ENCODE measurements at places on chromosomes 7 and 10.

GRCh38 chr7:15821484-15822427, 135.3 kb upstream of the MEOX2 start:
- no peak for DNase-seq

- no peak for DNase-seq
These were observed 404.6 kb downstream of the PHTF2 start for GRCh38 chr7:78203042-78203720.

- DNase-seq = no peak
These were observed 239.0 kb downstream of the NEBL start for GRCh38 chr10:20658158-20658557.

- no peak for DNase-seq
These were observed 38.1 kb downstream of the UBE2H start for GRCh38 chr7:129914536-129915272.

- peak; percentile 50 for DNase-seq
These were observed 154.2 kb downstream of the SEMA3A start for GRCh38 chr7:84040355-84040754.

DNA sequence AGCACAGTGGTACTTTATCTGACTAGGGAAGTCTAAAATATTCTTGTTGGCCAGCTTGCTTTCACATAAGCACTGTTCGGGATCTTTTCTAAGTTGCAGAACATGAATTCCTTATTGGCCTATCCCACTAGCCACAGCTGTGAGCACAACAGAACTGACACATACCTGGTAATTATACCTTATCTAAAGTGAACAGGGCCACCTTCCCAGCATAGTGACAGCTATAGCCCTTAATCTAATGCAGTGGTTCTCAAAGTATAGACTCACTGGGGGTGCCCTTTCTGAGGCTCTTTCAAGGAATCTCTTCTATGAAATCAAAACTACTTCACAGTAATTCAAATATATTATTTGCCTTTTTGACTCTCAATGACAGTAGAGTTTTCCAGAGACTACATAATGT, 184.7 kb upstream of the KAT6B start:
- DNase-seq = no peak

GRCh38 chr7:87797798-87798403, 78.3 kb downstream of the SLC25A40 start:
- peak; percentile 42 for DNase-seq

DNA sequence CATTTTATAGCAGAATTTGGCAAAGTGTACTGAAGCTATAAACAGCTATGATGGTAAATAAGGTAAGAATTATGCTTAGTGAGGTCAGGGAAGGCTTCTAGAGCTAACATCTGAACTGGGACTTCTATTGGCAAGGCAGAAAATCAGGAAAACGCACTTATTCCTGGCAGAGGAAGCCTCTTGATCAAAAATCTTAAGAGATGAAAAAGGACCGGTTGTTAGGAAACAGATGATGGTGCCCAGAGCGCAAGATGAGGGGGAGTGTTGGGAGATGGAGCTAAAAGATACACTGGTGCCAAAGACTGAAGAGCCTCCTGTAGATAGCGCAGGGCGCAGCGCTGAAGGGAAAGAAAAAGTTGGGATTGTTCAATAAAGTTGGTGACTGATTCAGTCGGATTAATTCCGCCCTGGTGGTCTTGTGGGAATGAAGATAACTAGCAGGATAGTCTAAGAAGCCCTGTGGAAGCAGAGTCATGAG, 550 bp upstream of the CALU start:
- DNase-seq = no peak

GRCh38 chr10:118116715-118117449, 70.1 kb upstream of the RAB11FIP2 start:
- no peak for DNase-seq

DNA sequence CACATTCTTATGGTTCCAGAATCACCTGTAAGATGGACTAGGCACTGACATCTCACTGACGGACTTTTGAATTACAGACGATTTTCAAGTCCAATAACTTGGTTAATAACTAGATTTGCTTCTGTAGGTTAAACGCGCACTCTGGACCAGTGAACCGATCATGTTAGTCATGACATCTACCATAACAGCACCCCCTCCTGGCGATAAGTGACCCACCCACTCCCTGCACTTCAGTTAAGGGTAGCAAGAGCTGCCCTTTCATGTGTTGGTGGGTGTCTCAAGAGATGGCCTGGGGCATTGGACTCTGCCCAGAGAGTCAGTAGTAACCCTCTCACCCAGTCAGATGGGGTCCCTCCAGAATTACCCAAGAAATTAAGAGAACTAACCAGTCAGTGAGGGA, 12.9 kb downstream of the GRM8 start:
- DNase-seq = no peak

DNA sequence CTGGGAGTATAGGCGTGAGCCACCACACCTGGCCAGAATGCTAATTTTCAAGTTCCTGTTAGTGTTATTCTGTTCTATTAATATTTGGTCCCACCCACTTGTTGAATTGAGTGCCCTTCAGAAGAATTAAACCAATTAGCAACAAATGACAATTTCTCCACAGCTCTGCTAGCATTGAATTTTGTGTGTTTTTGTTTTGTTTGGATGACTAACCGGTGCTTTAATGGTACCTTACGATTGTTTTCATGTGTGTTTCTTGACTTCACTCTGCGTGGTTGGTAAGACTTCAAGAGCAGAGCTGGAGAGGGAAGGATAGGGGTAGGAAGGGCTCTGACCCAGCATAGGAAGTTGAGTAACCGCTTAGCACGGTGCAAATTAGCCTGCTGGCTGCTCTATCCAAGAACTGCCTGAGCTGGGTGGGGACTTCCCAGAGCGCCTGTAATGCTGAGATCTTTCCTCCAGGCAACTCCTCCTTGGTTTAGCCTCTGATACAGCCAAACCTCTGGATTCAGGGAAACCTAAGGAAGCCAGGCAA, 4.6 kb downstream of the ARPC1B start:
- no peak for DNase-seq

- DNase-seq = no peak
These were observed 5.0 kb downstream of the BCCIP start for GRCh38 chr10:125828311-125828710.

DNA sequence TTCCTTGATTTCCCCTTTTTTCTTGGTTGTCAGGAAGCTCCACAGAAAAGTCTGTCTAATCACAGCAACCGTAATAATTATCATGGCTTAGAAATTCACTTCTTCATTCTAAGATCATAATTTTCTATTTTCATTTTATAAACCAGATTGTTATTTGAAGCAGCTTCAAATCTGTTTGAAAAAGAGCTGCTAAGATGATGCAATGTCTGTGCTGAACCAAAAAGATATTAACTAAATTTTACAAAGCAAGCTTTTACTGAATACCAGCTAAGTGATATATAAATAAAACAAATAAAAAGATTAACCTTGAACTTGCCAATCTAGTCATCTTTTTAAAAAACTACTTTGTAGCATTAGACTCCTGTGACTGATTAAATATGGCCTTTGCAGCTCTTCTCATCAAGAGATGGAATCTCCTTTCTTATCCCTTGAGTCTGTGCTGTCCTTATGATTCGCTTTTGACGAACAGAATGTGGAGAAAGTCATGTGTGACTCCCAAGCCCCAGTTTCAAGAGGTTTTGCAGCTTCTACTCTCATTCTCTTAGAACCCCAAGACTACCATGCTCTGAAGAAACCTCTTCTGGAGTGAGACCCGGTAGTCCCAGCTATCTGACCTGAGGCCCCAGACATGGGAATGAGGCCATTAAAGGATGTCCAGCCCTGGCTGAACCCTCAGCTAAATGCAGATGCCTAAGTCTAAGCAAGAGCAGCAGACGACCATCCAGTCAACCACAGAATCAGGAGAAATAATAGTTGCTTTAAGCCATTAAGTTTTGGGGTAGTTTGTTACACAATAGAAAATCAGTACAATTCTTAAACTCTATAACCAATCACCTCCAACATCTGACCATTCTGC, 14.4 kb downstream of the NAMPT start:
- DNase-seq = no peak

DNA sequence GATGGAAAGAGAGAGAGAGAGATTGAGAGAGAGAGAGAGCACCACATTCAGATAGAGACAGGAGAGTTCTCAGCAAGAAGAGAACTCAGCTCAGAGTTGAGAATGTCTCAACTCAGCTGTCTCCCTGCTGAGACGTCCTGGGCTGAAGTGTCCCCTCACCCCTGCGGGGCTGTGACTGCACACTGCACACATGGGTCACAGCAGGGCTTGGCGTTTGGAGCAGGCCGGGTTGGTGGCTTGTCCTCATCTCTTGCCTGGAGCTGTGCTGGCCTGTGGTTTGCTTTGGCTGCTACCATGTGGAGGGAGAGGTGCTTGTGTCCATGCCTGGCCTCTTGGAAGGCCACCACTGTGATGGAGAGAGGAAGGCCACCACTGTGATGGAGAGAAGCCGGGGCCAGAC, 167.9 kb downstream of the RNF216 start:
- DNase-seq = no peak

- DNase-seq = no peak
These were observed 182.2 kb downstream of the HTR7 start for GRCh38 chr10:90675621-90676020.

DNA sequence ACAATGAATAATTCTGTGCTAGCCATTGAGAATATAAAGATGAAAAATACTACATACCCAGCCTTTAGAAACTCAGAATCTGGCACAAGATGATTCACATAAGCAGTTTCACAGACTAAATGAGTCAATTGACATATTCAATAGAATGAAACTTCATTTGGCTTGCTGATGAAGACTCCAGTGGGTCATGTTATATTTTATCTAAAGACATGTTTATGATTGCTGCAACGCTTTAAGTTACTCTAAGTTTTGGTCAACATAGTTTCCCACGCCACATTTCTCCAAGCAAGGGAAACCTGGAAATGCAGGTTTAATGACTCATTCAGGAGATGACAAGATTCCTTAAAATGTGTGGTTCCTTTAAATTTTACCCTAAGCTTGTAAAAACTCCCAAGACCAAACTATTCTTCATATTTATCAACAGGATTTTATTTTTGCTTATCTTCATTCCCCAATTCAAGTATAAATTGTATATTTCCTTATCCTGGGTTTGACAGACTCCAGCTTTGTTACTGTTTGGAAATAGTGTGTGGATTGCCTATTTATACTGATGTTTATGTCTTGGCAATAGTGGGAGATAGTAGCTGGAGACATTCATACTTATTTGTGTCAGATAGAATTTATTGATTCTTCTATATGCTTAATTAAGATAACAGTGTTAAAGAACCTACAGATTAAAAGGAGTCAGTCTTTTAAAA, 6.6 kb downstream of the SEMA3A start:
- no peak for DNase-seq

DNA sequence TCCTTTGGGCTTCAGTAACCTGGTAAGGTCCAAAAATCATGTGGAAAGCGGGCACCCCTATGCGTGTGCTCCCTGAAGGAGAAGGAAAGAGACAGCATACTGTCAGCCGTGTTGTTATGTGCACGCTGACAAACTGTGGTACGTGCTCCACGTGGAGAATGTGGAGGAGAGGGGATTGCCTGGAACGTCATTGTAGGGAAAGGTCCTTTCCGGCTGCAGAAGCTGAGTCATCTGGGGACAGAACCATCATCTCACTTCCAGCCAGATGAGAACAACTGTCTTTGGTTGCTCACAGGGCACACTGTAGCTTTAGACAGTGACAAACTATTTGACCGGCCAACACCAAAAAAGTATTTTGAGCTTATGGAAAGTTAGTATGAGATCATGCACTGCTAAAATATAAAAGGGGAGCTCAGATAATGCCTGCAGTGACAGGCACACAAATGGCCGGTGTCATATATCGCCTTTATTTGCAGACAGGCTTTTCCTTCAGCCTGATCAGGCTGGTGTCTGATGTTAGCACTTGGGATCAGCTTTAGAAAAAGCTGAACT, 38.8 kb upstream of the GRB10 start:
- DNase-seq = peak; percentile 59

DNA sequence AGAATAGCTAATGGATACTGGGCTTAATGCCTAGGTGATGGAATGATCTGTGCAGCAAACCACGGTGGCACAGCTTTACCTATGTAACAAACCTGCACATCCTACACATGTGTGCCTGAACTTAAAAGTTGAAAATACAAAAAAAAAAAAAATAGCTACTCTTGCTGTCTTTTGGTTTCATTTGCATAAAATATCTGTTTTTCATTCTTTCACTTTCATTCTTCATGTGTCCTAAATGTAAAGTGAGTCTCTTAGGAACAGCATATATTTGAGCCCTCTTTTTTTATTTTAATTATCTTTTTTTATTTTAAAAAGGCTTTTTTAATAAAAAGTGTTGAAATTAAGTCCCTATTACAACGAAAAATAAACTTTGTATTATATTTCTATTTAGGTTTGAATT, 836.1 kb upstream of the KCND2 start:
- DNase-seq = no peak

DNA sequence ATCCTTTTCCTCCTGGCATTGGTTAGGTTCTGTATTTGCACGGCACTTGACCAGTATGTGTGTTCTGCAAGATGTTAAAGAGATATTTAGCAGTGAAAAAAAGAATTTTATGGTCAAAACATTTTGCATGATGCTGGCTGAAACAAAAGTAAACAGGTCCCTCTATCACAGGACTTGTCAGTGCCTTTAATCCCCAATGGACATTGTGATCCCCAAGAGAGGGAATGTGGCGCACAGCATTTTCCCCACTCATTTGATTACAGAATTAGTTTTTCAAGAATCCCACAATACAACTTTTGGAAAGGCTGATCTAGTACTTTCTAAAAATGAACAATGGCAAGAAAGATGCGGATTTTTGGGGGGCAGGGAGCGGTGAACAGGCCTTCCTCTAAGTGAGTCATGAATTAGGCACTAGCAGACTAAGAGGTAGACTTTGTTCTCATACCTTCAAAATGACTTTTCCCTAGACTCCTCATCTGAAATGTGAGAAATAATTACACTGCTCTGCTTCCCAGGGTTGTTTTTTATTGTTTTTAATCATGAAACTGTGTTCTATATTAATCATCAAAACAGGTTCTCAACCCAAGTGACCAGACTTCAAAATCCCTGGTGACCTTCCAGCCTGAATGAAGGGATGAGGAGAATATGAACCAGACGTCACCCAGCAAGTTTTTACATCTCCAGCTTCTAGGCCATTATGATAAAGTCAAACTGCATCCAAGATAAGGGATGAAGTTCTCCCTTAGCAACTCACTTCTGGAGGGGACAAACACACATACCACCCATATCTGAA, 8.6 kb downstream of the FBXW4 start:
- no peak for DNase-seq

- DNase-seq = no peak
These were observed 59.4 kb upstream of the UCN3 start for GRCh38 chr10:5305374-5305773.

- no peak for DNase-seq
These were observed 13.4 kb downstream of the NOC3L start for GRCh38 chr10:94349327-94349726.

GRCh38 chr10:121914661-121915060, 13.2 kb downstream of the ATE1 start:
- DNase-seq = no peak

GRCh38 chr7:92641921-92642511, 51.8 kb upstream of the FAM133B start:
- no peak for DNase-seq

GRCh38 chr7:29033584-29033983, 75.5 kb upstream of the TRIL start:
- DNase-seq = no peak

All from SHP77 treated with DMSO at 0.1 percent for 48 hours (cell line).